ENCODE measurements at places on chromosomes 1 and 21.
A peak's percentile ranks its signal among the peaks of the same experiment; 100 is the strongest.

- H3K27ac ChIP-seq: no peak overlapping the region
- no peak for DNase-seq
- no peaks in the 10 kb centered on the region for H3K36me3 ChIP-seq
- H3K4me3 ChIP-seq: no peak overlapping the region
Observed at GRCh38 chr1:162950187-162950586, 89.2 kb upstream of the CCDC190 start.

GRCh38 chr1:200527670-200528069, 92.9 kb downstream of the KIF14 start:
- H3K4me1 ChIP-seq: no peaks in the 10 kb centered on the region
- H3K27ac ChIP-seq: no peak overlapping the region
- no peaks in the 10 kb centered on the region for H3K27me3 ChIP-seq
- H3K36me3 ChIP-seq: no peaks in the 10 kb centered on the region
- no peak for DNase-seq

- peaks cover 2% of the 10 kb centered on the region for H3K4me1 ChIP-seq
- no peaks in the 10 kb centered on the region for H3K27me3 ChIP-seq
- no peaks in the 10 kb centered on the region for H3K36me3 ChIP-seq
Observed at GRCh38 chr1:17061486-17061885, 7.7 kb upstream of the SDHB start.

GRCh38 chr1:163315773-163316374, 5.9 kb upstream of the NUF2 start:
- H3K27me3 ChIP-seq: no peaks in the 10 kb centered on the region
- H3K36me3 ChIP-seq: no peaks in the 10 kb centered on the region
- H3K27ac ChIP-seq: no peak overlapping the region
- H3K4me3 ChIP-seq: no peak overlapping the region
- no peaks in the 10 kb centered on the region for H3K4me1 ChIP-seq

DNA sequence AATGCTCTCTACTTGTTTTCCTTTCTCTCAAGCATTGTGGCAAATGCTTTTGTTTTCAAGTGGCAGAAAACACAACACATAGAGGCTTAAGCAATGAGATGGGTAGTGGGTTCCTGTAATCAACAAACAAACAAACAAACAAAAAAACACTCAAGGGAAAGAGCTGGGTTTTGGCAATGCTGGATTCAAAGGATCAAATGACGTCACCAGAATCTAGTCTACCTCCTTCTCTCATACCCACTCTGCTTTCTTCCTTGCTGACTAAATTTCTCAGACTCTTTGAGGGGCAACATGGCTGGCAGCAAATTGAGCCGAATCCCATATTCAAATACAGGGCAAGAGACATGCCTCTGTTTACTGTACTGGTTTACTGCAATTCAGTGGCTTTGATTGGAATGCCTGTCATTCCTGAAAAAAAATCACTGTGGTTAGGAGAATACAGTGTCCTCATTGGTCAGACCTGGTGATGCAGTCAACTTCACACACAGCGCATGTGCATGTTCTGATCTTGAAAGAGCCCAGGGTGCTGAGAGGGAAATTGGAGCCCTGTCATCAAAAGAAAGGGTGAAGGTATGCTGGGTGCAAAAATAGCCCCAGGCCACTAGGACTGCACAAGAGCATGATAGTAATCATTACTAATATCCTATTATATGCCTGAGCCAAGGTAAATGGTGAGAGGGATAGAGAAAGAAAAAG, 356.2 kb downstream of the KCTD3 start:
- H3K27me3 ChIP-seq: no peaks in the 10 kb centered on the region
- H3K27ac ChIP-seq: no peak overlapping the region
- H3K36me3 ChIP-seq: no peaks in the 10 kb centered on the region
- DNase-seq: peak; percentile 31
- H3K4me1 ChIP-seq: no peaks in the 10 kb centered on the region

GRCh38 chr21:17523007-17523451, 10.2 kb downstream of the CXADR start:
- H3K27me3 ChIP-seq: no peaks in the 10 kb centered on the region
- no peak overlapping the region for H3K27ac ChIP-seq
- peak; percentile 41 for DNase-seq
- H3K4me3 ChIP-seq: no peak overlapping the region
- no peaks in the 10 kb centered on the region for H3K36me3 ChIP-seq
- H3K4me1 ChIP-seq: peaks cover 18% of the 10 kb centered on the region

DNA sequence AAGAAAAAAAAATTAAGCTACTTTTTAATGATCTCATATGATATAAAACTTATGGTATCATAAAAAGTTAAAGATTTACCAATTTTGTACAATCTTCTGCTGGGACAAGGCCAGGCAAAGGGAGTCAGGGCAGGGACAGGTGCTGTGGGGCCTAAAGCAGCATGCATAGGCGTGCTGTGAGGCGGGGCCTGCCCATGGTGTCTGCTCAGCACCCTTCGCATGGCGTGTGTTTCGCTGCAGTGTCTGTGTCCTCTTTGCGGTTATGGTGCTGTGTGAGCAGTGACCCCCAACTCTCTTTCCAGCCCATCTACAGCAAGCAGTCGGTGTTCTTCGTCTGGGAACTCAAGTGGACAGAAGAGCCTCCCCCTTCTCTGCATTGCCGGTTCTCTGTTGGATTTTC, 13.4 kb upstream of the PWP2 start:
- H3K4me1 ChIP-seq: no peaks in the 10 kb centered on the region
- peaks cover 35% of the 10 kb centered on the region for H3K36me3 ChIP-seq
- DNase-seq: no peak
- no peak overlapping the region for H3K27ac ChIP-seq
- no peak overlapping the region for H3K4me3 ChIP-seq
- H3K27me3 ChIP-seq: no peaks in the 10 kb centered on the region

DNA sequence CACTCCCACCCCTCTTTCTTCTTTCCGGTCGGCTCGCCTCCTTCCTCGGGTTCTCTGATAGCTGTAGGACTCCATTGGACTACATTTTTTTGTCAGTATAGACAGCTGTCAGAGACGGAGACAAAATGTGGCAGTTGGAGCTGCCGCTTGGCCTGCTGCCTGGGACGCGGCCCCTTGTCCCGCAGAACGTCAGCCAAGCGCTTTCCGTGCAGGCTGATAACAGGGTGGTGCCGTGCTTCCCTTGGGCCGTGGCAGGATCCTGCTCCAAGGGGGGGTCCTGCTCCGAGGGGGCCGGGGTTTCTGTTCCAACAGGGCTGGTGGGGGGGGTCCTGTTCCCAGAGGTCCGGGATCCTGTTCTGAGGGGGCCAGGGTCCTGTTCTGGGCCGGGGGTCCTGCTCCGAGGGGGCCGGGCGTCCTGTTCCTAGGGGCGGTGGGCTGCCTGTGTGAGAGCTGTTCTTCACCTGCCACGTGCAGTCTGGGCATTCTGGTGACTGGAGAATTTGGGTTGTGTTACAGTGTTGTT, 4.9 kb downstream of the SKI start:
- peak overlapping the region; percentile 38 for H3K4me3 ChIP-seq
- peaks cover 6% of the 10 kb centered on the region for H3K36me3 ChIP-seq
- no peaks in the 10 kb centered on the region for H3K27me3 ChIP-seq

GRCh38 chr1:41639332-41639936, 155.0 kb upstream of the EDN2 start:
- H3K4me1 ChIP-seq: no peaks in the 10 kb centered on the region
- no peaks in the 10 kb centered on the region for H3K36me3 ChIP-seq
- H3K27ac ChIP-seq: no peak overlapping the region
- no peak for DNase-seq

GRCh38 chr1:208167261-208167869, 76.8 kb downstream of the PLXNA2 start:
- no peaks in the 10 kb centered on the region for H3K27me3 ChIP-seq
- H3K4me1 ChIP-seq: peaks cover 5% of the 10 kb centered on the region
- no peak overlapping the region for H3K27ac ChIP-seq
- peaks cover 16% of the 10 kb centered on the region for H3K36me3 ChIP-seq
- no peak for DNase-seq

DNA sequence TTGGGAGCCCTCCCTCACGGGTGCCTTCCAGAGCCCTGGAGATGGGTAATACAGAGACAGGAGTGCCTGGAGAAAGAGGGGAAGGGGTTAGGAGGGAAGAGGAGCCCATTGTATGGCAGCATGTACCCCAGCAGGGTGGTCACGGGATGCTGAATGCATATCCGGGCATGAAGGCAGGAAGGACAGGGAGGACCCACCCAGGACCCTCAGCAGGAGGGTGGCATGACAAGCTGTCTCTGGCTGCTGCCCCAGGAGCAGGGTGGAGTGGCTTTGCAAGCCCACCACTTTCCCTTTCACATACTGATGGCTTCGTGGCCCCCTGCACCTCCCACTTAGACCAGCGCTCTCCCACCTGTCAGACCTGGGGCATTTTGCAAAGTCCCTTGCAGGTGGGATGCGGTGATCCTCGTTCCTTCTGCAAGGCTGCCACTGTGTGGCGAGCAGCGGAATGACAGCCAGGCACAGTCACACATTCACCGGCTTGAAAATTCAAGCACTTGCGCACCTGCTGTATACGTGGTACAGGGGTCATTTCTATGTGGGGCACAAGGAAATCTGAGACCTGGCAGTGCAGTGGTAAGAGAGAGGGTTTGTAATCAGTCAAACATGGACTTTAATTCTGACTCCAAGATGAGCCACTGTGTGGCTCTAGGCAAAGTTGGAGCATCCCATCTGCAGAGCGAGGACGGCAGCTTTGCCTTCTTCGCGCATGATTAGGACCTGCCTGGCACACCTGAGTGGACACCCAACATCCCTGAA, 53.2 kb upstream of the TMEM51 start:
- no peak overlapping the region for H3K27ac ChIP-seq
- H3K36me3 ChIP-seq: no peaks in the 10 kb centered on the region
- H3K4me3 ChIP-seq: peak overlapping the region; percentile 32
- H3K27me3 ChIP-seq: no peaks in the 10 kb centered on the region

- no peaks in the 10 kb centered on the region for H3K4me1 ChIP-seq
- H3K4me3 ChIP-seq: no peak overlapping the region
- DNase-seq: peak; percentile 80
- no peaks in the 10 kb centered on the region for H3K36me3 ChIP-seq
Observed at GRCh38 chr1:179002552-179003345, 22.9 kb upstream of the FAM20B start.

GRCh38 chr1:3692598-3692997, 40.3 kb downstream of the TP73 start:
- H3K4me1 ChIP-seq: no peaks in the 10 kb centered on the region
- H3K27me3 ChIP-seq: no peaks in the 10 kb centered on the region

DNA sequence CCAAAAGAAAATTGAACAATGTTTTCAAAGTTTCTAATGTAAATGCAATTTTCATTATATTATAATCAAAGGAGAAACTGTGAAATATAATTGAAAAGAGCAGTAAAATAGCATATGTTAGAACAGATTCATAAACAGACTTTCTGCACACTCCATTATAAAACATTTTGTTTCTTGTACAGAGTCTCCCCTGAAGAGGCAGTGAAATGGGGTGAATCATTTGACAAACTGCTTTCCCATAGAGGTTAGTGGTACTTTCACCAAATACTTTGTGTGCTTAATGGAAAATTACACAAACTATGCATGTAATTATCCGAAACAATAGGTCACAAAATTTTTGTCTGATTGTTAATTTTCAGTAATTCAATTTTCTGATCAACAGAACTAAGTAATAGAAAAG, 1.9 kb downstream of the RGS18 start:
- no peaks in the 10 kb centered on the region for H3K4me1 ChIP-seq
- H3K4me3 ChIP-seq: no peak overlapping the region
- H3K36me3 ChIP-seq: no peaks in the 10 kb centered on the region
- no peak for DNase-seq
- no peaks in the 10 kb centered on the region for H3K27me3 ChIP-seq
- H3K27ac ChIP-seq: no peak overlapping the region

GRCh38 chr1:116668277-116668676, 744 bp upstream of the IGSF3 start:
- peak overlapping the region; percentile 65 for H3K27ac ChIP-seq
- DNase-seq: no peak
- no peaks in the 10 kb centered on the region for H3K27me3 ChIP-seq
- peaks cover 6% of the 10 kb centered on the region for H3K36me3 ChIP-seq
- H3K4me3 ChIP-seq: no peak overlapping the region

GRCh38 chr21:45016406-45017038, 57.9 kb upstream of the ADARB1 start:
- H3K4me3 ChIP-seq: no peak overlapping the region
- no peaks in the 10 kb centered on the region for H3K27me3 ChIP-seq
- H3K4me1 ChIP-seq: peaks cover 33% of the 10 kb centered on the region
- DNase-seq: no peak
- H3K36me3 ChIP-seq: no peaks in the 10 kb centered on the region

GRCh38 chr1:156623946-156624813, 5.0 kb downstream of the HAPLN2 start:
- H3K4me3 ChIP-seq: peak overlapping the region; percentile 37
- H3K36me3 ChIP-seq: no peaks in the 10 kb centered on the region
- peaks cover 30% of the 10 kb centered on the region for H3K27me3 ChIP-seq
- DNase-seq: peak; percentile 53

- H3K4me1 ChIP-seq: no peaks in the 10 kb centered on the region
- H3K27ac ChIP-seq: peak overlapping the region; percentile 34
- DNase-seq: peak; percentile 50
Observed at GRCh38 chr1:202355944-202356553, 7.5 kb downstream of the PPP1R12B start.

Data from trophoblast cell (in vitro differentiated cells and primary cell).